Midbrain (tissue), 1 donor: ENCODE measurements at places on chromosomes 12 and 14.

GRCh38 chr14:51925980-51926379, 63.4 kb upstream of the RTRAF start:
- DNase-seq = no peak

- no peak for DNase-seq
Measured at GRCh38 chr12:19999805-20000138, 368.6 kb upstream of the PDE3A start.

DNA sequence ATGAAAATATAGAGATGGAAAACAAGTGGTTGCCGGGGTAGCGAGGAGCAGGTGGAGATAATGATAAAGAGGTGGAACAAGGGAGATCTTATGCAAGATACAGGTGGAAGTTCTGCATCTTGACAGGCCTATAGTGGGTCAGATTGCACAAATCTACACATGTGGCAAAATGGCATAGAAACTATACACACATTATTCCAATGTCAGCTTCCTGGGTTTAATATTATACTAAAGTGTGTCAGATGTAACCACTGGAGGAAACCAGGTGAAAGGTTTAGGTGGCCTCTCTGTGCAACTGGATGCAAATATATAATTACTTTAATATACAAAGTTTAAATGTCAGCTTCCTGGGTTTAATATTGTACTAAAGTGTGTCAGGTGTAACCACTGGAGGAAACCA, 1.1 kb downstream of the SLC38A4 start:
- DNase-seq = no peak

- DNase-seq = no peak
Measured at GRCh38 chr12:88784166-88784565, 203.9 kb upstream of the KITLG start.

- no peak for DNase-seq
Measured at GRCh38 chr12:48771588-48772112, 17.2 kb downstream of the ADCY6 start.

DNA sequence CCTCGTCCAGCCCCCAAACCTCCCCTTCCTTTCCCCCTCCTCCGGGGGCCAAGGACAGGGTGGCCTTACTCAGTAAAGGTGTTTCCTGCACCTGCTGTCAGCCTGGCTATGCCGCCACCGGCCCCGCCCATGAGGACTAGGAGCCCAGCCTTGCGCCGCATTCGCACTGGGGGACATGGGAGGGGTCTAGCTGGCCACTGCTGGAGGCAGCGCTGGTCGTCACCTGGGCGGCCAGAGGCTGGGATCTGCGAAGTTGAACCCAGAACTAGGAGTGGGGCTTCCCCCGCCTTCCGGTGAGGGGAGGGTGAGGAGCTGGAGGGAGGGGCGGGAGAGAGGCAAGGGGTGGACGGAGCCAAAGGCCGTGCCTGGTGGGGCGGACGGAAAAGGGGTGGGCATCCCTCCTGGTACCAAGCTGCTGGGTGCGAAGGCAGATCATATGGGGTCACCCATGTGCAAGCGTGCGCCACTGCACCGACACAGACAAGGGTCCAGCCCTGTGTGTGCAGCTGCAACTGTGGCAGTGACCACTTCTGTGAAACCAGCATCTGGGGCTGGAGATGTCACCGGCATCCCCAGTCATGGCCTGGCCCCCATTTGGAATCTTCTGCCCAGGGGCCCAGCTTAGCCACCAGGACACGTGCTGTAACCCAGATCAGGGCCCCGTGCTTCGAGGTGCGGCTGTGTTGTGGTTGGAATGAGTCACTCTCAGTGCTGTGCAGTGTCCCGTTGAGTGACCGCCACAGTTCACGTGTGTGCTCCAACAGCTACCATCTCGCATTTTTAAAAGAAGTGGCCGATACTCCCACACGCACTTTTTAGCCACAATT, 8.5 kb downstream of the AMN start:
- DNase-seq = no peak

DNA sequence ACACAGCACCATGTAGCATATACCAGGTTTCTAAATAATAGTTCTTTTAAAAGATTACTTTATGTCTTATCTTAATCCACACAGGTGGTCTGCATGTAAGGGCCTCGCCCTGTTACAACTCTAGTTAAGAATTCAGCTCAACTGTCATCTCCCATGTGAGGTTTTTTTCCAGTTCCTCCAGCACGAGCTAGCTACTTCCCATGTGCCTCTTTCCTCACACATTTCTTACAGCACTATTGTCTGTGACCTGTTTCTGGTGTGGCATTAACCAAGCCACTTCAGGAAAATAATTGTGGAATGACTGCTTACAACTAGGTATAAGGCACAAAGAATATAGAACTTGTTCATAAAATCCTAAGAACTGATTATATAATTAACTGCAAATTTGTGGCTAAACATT, 65.5 kb downstream of the SH2B3 start:
- DNase-seq = no peak

GRCh38 chr12:62259631-62259992, 592 bp upstream of the USP15 start:
- DNase-seq = no peak

DNA sequence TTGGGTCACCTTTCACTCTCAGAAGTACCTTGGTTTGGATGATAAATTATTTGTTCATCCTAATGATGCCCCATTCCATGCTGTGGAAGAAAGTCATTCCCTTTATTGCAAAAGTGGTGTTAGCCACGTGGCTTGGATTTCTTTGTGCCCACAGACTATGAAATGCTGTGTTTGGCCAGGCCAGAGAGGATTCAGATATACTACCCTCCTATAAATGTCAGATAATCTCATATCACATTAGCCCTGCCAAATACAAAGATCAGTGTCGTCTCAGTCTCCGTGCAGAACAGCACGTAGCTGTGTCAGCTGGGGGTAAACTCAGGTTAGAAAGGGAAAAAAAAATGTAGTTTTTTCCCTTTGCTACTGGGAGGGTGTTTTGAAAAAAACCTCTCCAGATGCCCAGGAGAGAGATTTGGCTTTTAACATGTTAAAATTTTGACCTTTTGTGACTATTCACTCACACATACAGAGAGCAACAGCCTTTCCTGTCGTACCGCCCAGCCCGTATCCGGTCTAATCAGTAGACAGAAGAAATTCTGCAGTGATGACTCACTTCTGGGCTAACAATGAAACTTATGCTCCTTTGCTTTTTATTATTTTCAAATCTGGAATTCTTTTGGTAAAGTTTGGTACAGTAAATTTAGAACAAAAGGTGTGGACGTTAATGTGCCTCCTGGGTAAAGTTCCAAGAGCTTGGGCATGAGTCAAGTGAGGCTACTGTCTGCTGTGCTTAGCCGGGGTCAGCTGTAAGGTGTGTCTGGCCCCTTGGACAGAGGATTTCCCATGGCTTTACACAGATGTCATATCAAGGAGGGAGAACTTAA, 8.5 kb upstream of the PTPRB start:
- DNase-seq = no peak

- no peak for DNase-seq
Measured at GRCh38 chr12:103656291-103656690, 69.2 kb downstream of the STAB2 start.

DNA sequence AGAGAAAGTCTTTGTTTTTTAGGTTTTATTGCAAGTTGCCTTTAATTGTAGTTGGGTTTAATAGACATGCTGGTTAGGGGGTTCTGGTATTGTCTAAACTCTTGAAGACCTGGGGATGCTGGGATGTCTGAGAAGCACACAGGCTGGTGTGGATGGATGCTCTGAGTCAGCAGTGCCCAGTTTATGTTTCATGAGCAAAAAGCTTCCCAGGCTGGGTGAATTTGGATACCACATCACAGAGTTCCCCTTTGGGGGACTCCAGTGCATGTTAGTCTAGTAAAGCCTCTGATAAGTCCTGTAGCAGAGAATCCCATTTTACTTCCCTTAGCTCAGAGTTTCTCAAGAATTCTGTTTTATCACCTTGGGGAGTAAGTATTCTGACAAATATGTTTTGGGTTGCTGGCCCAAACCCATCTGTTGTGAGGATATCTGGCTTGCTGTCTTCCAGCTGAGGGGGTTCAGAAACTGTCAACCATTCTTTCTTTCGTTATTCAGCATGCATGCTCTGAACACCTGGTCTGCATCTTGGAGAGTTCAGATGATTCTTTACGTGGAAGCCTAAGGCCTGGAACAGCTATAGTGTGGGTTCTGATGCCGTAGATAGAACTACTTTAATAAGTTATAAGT, 509.1 kb downstream of the VRK1 start:
- DNase-seq = no peak

GRCh38 chr12:125121106-125121505, 55.9 kb downstream of the AACS start:
- DNase-seq = no peak

DNA sequence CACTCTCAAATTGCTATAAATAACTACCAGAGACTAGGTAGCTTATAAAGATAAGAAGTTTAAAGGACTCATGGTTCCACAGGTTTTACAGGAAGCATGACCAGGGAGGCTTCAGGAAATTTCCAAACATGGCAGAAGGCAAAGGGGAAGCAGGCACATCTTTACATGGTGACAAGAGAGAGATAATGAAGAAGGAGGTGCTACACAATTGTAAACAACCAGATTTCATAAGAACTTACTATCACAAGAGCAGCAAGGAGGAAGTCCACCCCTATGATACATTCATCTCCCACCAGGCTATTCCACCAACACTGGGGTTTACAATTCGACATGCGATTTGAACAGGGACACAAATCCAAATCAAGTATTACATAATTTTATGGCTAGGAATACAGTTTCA, 257.7 kb downstream of the BTG1 start:
- no peak for DNase-seq

GRCh38 chr12:94150240-94151121, 2.1 kb downstream of the PLXNC1 start:
- no peak for DNase-seq

DNA sequence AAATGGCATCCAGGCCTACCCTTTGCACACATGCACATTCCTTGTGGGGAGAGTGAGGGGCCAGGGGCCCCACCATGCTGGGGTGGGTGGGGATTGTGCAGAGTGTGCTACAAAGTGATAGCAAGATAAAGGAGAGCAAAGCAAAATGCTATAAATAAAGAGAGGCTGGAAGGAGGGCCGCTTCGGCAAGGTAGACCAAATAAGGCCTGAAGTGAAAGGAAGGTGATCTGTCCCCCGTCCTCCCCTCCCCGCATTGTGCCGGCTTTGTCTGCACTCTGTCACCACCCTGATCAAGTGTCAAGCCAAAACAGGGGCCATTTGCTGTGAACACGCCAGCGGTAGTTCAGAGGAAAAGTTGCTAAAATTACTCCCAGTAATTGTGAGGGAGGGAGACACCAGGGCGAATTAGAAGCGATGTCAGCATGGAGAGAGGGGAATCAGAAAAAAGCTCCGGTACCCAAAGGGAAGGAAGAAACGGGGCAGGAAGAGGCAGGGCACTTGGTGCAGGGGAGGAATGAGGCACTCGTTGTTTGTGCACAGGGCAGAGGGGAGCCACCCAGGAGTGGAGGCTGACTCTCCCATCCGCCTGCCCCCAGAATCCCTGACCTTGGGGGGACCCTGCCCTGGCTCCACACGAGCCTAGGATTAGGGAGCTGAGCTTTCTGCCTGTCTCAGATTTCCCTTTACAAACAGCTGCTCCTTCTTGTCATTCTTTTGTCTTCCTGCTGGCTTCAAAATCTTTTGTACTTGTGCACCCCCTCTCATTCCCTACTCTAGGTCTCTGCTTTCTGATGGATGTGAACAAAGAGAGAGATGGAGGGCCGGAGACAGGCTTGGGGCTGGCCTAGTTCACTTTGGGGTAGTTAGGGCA, 2.9 kb upstream of the MYH7 start:
- no peak for DNase-seq

DNA sequence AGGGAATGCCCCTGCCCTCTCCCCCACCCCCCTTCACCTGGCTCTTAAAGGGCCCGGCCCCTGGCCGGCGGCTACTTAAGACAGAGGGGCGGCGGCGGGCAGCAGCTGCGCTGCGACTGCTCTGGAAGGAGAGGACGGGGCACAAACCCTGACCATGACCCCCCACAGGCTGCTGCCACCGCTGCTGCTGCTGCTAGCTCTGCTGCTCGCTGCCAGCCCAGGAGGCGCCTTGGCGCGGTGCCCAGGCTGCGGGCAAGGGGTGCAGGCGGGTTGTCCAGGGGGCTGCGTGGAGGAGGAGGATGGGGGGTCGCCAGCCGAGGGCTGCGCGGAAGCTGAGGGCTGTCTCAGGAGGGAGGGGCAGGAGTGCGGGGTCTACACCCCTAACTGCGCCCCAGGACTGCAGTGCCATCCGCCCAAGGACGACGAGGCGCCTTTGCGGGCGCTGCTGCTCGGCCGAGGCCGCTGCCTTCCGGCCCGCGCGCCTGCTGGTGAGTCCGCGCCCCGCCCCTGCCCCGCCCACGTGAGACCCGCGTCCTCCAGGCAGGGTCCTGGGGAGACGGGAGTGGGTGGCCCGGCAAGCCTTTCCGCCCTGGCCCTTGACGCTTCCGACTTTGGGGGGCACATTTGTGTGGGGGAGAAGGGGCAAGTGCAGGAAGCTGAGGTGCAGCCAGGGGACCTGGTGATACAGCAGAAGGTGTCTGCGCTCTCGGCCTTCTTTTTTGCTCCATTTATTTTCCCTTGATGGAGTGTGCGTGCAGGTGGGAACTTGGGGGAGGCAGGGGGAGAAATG, at the start of gene IGFBP6:
IGFBP6 (plus strand) TSS at position 104 of the 790 bp plus-strand sequence; CDS start at position 155, 51 bp downstream.
- no peak for DNase-seq

GRCh38 chr14:100988411-100988900, 84.9 kb upstream of the RTL1 start:
- no peak for DNase-seq

GRCh38 chr12:88600272-88600671, 20.0 kb upstream of the KITLG start:
- no peak for DNase-seq

DNA sequence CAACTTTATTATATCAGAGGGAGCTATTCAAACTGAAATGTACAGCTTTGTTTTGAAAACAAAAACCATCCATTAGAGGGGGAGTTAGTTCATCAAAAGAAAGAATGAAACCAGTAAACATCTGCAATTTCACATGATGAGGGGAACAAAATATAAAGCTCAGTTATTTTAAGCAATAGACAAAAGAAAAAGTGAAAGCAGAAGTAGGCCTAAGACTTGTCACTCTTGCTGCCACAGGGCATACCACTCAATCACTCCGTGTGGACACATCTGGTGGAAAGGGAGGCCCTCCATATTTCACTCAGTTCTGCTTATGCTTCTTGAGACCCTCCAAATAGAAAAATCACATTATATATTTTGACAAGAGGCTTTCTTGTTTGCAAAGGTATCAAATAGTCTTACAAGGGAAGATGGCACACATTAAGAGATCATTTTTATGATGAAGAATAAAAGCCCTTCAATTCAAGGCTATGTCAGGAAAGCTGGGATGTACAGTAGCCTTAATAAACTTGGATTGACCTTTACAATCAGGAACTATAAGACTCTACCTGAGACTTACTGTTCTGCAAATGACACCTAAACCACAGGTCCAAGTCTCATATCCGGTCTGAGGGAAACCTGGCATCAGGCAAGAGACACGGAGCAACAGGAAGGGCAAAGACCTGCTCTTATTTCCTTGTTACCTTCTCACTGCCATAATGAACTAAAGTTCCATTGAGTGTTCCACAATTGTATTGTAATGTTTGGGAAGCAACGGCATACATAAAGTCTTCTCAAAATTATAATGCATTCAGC, 222.5 kb upstream of the GRIP1 start:
- no peak for DNase-seq
